ENCODE measurements at places on chromosomes 13 and 19. TPM values are rescaled to one million over a fixed set of nuclear protein-coding genes. Genes with fewer than 3 reads are reported as not detected.

Gene LGI4
- total RNA-seq = 14.2 TPM

Gene SIGLEC9
- 2.0 TPM for total RNA-seq

Gene RUBCNL
- total RNA-seq = 28.4 TPM

Gene FFAR2
- total RNA-seq = 1.8 TPM

DNA sequence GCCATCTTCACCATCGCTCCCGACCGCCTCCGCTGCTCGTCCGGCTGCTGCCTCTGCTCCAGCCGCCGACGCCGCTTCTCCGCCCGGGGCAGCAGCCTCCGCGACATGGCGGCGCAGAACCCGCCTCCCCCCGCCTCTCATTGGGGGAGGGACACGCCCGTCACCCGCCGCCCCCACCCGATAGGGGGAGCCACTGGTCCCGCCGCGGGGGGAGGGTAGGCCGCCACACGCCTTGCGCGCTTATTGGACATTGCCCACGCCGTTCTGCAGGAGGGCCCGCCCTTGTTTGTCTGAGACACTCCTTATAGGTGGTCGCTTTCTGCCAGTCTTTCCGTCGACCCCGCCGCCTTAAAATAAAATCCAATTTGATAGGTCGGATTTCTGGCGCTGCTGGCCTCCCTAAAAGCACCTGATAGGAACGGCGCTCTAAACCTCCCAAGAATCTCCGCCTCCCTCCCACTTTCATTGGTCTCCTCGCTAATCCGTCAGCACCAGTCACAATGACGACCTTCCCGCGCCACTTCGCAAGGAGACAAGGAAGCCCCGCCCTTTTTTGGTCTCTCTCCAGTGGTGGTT lies at the start of gene HNRNPL:
TSS of gene HNRNPL (minus strand) at position 127 of the 576 bp plus-strand sequence. CDS start at position 107, 20 bp downstream.
- DNase-seq = peak; percentile 97

- no peak for DNase-seq
These were observed 86.7 kb downstream of the IRS2 start for GRCh38 chr13:109699628-109700071.

All from left colon (tissue), 2 donors.